ENCODE measurements at places on chromosomes 2 and 18.

- DNase-seq = no peak
Measured at GRCh38 chr18:29840089-29840488, 1202.5 kb downstream of the DSC3 start.

- no peak for DNase-seq
Measured at GRCh38 chr2:10256515-10257031, 46.1 kb upstream of the HPCAL1 start.

GRCh38 chr2:105379741-105380186, 19.1 kb downstream of the FHL2 start:
- no peak for DNase-seq

- DNase-seq = no peak
Measured at GRCh38 chr2:12211326-12212175, 465.1 kb downstream of the LPIN1 start.

DNA sequence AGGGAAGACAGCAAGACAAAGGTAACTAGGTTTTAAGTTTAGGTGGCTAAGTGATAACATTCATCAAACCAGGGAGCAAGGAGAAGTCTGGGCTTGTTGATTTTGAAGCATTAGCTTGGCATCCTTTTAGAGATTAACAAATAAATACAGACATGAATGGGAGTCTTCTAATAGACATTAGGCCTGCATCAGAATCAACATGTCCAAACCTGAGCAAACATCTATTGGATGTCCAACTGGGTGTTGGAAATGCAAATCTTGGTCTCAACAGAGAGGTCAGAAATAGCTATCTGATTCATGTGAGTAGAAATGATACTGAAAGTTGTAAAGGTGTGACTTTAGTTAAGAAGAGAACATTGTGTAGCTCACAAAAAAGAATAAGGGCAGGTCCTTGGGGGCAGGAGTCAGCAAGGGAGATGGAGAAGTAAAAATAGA, 85.5 kb upstream of the RND3 start:
- no peak for DNase-seq

- DNase-seq = no peak
Measured at GRCh38 chr2:10773821-10774341, 38.7 kb downstream of the PDIA6 start.

DNA sequence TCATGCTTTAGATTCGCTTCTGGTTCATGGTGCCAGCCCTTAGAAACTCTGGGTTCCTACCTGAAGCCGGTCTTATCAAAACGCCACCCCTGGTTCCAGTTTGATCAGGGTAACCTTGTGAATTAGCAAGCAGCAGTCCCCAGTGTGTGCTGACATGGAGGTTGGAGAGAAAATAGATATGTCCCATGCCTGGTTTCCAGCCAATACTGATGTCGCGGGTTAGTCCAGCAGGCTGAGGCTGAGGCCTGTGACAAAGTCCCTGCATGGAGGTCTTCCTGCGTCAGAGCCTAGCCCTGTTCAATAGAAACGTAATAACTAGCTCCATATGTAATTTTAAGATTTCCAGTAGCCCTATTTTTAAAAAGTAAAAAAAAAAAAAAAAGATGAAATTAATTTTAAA, 28.2 kb downstream of the LPIN1 start:
- DNase-seq = no peak

DNA sequence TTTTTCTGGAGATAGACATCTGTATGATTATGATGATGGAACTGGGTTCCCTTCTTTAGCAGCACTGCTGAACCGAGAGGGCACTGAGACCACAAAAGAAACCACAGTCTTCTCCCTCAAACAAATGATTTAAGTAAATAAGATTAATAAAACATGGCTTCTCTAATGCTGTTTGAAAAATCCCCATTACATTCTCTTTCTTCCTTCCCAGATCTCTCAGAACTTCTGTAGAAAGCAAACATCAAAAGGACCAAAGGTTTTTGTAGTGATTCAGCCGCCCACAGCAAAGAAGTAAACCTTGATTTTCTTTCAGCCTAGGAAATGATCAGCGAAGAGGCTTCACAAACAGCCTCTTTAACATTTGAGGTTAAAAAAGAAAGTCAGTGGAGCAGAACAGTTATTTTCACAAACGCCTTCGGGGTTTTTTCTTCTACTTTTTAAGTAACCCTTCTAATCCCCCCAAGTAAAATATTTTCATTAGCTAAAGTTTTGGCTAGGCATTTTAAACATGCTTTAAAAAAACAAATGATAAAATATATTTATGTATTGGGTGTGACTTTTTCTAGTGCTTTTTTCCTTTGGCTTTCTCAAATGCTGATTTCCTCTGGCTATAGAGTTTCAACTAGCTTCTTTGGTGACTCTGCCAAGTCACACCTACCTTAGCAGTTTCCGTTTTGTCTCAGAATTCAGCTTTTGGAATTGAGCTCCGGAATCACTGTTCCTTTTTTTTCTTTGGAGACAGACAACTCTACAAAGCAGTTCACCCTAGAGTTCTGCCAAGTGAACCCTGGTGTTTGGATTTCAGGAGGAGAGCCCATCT, 89.6 kb downstream of the UPP2 start:
- DNase-seq = no peak
